ENCODE measurements at places on chromosomes 16 and 17.

GRCh38 chr17:535198-535597 lies 179.4 kb downstream of the VPS53 start:
- DNase-seq, result no peak

DNA sequence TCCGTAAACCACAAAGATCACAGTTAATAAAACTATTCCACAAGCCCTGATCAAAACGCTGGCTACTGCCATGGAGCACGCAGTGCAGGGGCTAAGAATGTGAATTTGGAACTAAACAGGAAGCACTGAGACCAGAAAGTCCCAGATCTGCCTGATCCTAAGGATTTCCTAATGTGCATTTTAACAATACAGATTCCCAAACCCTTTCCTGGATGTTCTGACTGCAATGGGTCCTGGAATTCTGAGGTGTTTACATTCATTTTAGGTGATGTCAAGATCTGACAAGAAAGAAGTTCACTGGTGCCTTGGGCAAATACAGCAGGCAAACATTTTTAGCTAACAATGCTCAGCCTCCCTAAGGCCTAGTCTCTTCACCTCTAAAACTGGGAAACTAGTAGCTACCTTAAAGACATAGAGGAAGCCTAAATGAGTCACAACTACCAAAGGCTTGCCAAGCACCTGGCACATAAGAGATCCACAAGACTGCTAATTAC lies 10.3 kb downstream of the NSMCE1 start:
- no peak for DNase-seq

GRCh38 chr16:24915576-24915975 lies 69.8 kb downstream of the SLC5A11 start:
- DNase-seq, result no peak

DNA sequence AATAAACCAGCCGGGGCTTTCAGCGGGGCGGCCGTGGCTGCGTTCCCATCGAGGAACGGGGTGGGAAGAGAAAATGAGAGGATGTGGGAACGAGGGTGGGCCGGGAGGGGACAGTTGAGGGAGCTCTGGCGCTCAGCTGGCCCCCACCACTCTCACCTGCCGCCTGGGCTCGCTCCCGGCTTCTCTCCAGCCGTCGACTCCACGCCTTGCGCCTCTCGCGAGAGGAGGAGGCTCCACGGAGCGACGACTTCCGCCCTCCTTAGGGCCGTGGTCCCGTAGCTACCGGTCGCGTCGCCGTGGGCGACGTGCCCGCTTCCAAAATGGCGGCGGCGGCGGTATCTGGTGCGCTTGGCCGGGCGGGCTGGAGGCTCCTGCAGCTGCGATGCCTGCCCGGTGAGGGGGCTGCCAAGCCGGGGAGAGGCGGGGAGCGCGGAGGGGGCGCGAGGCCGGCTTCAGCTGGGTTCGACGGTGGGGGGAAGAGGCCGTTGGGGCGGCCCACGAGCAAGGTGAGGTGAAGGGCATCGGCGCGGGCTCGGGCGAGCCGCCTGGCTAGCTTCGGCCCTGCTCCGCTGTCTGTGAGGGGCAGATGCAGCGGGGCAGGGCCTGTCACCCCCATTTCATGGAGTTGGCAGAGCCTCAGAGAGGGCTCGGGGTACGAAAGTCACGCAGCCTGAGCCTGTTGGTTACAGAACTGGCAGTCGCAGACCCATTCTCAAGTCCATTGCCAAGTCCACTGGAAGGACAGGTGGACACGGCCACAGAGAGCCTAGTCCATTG lies at the start of the genes CIAPIN1 and COQ9:
TSS of gene CIAPIN1 (minus strand) at position 200 of the 777 bp plus-strand sequence. CDS start 6,457 bp downstream, outside the sequence.
TSS of gene COQ9 (plus strand) at position 294 of the 777 bp plus-strand sequence. CDS start at position 321, 27 bp downstream.
- DNase-seq, result peak; percentile 82

GRCh38 chr16:27717726-27718125 lies 167.8 kb downstream of the KATNIP start:
- DNase-seq, result no peak

DNA sequence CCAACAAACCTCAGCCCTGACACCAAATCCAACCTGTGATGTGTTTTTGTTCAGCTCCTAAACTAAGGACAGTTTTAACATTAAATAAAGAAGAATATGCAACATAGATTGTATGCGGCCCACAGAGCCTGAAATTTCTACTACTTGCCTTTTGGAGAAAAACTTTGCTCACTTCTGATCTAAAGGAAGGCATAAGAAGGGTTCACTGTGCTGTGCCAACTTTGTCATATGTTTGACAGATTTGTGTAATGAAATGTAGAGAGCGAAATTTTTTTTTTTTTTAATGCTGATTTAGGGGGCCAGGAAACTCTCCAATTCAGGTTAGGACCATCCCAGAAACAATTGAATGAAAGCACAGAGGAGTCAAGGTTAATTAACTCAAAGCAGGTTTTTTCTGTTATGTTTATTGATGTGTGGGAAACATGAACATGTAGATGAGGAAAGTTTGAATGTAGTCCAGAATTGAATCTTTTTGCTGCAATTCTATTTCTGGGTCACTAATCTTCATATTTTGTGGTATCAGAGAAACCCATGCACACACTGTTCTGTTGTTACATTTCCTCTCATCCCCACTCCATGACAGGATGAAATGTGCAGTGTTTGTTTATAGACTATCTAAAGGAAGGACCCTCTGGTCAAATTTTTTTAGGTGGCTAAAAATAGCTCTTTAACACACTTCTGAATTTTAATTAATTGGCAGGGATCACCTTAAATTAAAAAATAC lies 71.5 kb downstream of the TAOK1 start:
- no peak for DNase-seq

DNA sequence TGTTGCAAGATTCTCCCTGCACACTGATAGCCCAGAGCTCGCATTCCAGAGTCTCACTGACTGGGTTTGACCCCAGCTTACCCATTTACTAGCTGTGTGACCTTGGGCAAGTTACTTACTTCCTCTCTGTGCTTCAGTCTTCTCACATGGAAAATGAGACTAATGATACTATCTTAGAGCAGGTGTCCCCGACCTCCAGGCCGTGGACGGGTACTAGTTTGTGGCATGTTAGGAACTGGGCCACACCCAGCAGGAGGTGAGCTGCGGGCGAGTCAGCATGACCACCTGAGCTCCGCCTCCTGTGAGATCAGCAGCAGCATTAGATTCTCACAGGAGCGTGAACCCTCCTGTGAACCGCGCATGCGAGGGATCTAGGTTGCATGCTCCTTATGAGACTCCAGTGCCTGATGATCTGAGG lies 15.8 kb downstream of the ANKFY1 start:
- DNase-seq, result no peak

DNA sequence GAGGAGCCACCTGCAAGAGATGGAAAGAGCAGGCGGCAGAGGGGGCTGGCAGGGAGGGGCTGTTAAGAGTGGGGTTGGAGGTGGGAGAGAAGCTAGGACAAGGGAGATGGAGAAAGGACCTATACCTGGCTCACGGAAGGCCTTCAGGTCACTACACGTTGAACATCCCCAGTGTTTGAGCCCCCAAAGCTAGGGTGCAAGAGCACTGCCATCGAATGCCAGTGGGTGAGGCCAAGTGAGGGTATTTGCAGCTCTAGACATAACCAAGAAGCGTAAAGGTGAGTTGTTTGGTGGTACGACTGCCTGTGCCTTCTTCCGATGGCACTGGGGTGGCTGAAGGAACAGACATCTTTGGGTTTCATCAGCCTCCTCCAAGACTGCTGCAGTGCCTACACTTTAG lies 17.0 kb upstream of the HERPUD1 start:
- no peak for DNase-seq

- DNase-seq, result no peak
These were observed 252.8 kb upstream of the PMFBP1 start for GRCh38 chr16:72424757-72425156.

DNA sequence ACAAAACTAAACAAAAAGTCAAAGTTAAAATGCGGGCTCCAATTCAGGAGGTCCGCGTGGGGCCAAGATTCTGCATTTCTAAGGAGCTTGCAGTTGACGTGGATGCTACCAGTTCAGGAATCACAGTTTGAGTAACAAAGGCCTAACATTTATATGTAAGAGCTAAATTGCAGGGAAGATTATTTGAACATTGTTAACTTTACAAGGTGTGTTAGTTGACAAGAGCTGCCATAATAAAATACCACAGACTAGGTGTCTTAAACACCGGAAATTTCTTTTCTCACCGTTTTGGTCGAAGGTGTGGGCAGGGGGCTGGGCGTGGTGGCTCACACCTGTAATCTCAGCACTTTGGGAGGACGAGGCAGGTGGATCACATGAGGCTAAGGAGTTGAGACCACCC lies 24.8 kb upstream of the CMIP start:
- no peak for DNase-seq

- DNase-seq, result peak; percentile 58
These were observed 14.3 kb downstream of the RAPGEFL1 start for GRCh38 chr17:40191237-40192208.

DNA sequence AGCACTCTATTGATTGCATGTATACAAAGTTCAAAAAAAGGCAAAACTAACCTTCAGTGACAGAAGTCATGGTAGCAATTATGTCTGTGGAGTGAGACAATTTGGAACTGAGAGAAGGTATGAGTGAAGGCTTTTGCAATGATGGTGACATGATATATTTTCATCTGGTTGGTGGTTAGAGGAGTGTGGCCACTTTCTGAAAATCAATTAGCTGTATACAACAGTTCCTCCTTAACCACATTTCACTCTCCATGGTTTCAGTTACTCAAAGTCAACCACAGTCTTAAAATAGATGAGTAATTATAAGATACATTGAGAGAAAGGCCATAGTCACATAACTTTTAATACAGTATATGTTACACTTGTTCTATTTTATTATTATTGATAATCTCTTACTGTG lies 26.2 kb downstream of the ADAMTS18 start:
- DNase-seq, result no peak

- DNase-seq, result no peak
These were observed 18.2 kb upstream of the GAA start for GRCh38 chr17:80083136-80083661.

DNA sequence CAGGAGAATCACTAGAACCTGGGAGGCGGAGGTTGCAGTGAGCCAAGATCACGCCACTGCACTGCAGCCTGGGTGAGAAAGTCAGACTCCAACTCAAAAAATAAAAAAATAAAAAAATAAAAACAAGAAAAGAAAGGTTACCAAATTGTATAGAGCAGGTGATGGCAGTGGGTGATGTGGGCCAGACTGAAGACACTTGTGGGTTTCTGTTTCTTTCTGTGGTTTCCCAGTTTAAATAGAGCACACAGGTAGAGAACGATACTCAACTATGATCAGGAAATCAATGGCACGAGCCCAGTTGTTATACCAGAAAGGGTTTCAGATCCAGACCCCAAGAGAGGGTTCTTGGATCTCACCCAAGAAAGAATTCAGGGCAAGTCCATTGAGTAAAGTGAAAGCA lies 32.6 kb downstream of the NUBP1 start:
- DNase-seq, result no peak

GRCh38 chr17:7930841-7931631 lies 710 bp downstream of the TRAPPC1 start:
- DNase-seq, result no peak

- DNase-seq, result no peak
These were observed 11.6 kb downstream of the ST6GALNAC1 start for GRCh38 chr17:76631821-76632565.

- no peak for DNase-seq
These were observed 56.1 kb downstream of the AMFR start for GRCh38 chr16:56369202-56369601.

GRCh38 chr17:44867841-44868240 lies 20.2 kb downstream of the HIGD1B start:
- no peak for DNase-seq

DNA sequence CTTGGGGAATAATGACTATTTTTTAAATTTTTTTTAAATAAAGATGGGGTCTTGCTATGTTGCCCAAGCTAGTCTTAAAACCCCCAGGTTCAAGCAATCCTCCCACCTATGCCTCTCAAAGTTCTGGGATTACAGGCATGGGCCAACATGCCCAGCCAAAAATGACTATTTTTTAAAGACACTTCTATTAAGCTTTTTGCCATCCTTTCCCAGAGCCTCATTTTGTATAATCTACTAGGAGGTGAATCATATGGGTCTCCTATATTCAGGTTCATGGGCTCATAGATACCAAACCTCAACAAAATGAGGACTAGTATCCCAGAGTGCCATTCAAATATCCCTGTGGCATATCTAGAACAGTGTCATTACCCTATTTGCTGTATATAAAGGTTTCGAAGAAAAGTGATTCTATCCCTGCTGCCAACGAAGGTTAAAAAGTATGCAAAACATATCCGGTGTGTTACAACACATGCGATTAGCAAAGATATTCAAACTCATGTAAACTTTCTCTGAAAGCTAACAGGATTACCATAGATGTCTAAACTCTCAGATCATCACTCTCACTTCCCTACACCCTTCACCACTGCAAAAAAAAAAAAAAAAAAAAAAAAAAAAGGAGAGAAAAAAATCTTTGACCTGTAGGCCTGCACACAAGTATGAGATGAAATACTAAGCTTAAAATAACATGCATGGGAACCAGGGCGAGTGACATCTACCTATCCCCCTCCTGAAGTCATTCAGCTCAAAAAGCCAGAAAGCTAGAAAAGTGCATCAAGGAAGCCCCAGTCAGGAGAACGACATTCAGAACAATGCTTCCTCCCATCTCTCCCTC lies 23.5 kb downstream of the XPO6 start:
- no peak for DNase-seq

DNA sequence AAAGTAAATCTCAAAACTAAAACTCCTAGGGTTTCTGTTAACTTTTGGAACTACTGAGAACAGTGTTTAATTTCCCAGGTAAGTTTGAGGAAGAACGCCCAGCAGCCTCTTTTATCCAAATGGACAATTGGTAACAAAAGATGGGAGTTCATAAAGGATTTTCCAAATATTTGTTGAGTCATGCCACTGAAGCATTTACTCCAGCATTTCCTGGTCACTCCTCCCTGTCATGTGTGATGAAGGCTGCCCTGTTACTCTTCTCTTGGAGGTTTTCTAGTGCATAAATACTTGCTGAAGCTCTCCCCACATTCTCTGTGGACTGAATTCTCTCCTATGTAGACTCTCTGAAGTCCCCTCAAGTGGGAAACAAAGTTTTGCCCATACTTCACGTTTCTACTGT lies 16.5 kb downstream of the ZNF75A start:
- no peak for DNase-seq

GRCh38 chr16:50674831-50675230 lies 6.3 kb downstream of the SNX20 start:
- DNase-seq, result no peak

GRCh38 chr16:88435437-88436355 lies 17.4 kb upstream of the ZFPM1 start:
- no peak for DNase-seq

GRCh38 chr17:43456661-43457361 lies 27.0 kb upstream of the DHX8 start:
- no peak for DNase-seq

- no peak for DNase-seq
These were observed 19.4 kb downstream of the NOS2 start for GRCh38 chr17:27780828-27781404.

GRCh38 chr16:67259705-67260104 lies 10.9 kb downstream of the SLC9A5 start:
- DNase-seq, result no peak
